Stimulated activated CD4-positive, alpha-beta T cell treated with anti-CD3 and anti-CD28 coated beads, Interleukin-4, amount 100 ng/mL, for 24 hours (primary cell): ENCODE measurements at places on chromosomes 5 and 9.

GRCh38 chr5:134625559-134625958 lies 7.1 kb downstream of the SAR1B start:
- no peak for DNase-seq

- peak; percentile 89 for DNase-seq
These were observed 3.5 kb upstream of the PDLIM7 start for GRCh38 chr5:177500685-177501522.

DNA sequence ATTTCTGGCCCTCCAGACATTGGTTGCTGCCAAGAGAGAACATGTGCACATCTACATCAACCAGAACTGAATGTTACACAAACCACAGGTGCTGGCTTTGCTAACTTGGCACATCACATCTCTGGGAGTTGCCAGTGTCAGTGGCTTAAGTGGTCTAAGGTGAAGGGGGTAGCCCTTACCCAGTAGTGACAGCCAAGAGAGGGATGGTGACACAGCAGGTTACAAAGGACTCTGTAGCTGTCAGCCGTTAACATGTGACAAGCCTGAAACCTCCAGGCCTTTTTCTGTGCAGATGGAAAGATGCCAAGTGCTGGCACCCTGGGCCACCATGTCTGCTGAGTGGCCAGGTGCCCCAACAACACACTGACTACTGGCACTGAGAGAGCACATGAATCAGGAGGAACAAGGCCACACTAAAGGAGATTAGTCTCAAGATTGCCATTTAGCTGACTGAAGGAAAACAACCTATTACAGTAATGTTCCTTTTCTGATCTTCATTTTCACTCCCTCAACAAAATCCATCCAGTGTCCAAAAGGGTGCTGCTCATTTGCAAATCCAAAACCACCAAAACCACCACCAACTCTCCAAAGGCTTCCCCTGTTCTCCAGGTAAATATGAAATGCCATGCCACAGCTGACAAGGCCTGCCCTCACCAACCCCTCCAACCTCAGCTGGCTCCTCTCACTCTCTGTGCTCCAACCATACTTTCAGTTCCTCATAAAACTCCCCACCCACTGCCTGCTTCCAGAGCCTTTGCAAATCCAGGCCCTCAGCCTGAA lies 20.2 kb downstream of the SIL1 start:
- no peak for DNase-seq

- DNase-seq: no peak
These were observed 192.7 kb downstream of the FANCC start for GRCh38 chr9:95124582-95125367.

- DNase-seq: no peak
These were observed 33.3 kb downstream of the NKX2-5 start for GRCh38 chr5:173201636-173202265.

DNA sequence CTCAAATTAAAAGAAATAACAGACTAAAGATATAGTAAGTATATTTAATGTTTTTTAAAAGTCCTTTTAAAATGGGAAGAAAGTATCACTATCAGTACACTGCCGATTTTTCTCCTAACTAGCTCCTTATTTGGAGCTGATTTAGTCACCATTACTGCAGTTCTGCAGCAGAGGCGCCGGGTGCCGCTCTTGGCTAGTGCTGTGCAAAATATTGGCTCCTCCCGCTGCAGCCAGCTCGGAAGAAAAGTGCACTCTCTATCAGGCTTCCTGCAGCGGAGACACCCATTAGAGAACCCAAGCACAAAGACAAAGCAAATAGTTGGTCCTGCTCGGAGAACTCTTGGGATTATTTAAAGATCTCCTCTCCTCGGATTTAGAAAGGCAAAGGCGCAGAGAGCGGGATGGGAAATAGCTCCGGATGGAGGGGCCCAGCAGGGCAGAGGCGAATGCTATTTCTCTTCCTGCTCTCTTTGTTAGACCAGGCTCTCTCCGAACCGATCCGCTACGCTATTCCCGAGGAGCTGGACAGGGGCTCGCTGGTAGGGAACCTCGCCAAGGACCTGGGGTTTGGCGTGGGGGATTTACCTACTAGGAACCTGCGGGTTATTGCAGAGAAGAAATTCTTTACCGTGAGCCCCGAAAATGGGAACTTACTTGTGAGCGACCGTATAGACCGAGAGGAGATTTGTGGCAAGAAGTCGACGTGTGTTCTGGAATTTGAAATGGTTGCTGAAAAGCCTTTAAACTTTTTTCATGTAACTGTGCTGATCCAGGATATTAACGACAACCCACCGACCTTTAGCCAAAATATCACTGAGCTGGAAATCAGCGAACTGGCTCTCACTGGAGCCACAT lies at the start of gene PCDHGB3:
PCDHGB3 (plus strand) TSS at position 249 of the 855 bp plus-strand sequence; CDS start at position 402, 153 bp downstream.
- DNase-seq: no peak

DNA sequence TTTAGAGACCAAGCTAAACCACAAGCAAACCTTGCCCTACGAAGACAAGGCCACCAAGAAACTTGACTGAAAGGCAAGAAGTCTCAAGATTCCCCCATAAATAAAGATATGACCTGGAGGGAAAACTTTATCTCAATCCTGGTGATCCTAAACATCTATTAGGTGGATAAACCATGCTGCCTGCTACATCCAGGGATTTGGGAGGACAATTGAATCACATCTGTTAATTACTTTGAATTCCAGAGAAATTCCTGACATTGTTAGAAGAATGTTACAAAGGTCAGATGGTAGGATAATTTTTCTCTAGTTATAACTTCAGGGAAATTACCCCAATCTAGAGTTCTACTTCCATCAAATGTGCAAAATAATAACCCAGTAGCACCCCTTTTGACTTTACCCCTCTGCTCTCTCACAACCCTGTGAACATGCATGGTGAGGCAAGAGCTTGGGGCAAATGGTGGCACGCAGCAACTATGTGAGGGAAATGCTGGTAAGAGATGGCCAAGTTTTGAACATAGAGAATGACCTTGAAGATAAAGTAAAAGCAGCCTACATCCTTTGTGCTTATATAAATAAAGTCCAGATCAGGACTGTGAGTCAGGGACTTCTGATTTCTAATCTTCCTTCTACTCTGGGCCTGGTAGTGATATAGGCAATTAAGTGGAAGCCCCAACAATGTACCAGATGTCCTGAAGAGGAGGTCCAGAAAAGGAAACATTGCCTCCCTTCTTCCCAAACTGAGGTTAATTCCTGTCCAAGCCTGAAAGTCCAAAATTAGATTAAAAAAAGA lies 57.1 kb upstream of the PTGER4 start:
- no peak for DNase-seq

DNA sequence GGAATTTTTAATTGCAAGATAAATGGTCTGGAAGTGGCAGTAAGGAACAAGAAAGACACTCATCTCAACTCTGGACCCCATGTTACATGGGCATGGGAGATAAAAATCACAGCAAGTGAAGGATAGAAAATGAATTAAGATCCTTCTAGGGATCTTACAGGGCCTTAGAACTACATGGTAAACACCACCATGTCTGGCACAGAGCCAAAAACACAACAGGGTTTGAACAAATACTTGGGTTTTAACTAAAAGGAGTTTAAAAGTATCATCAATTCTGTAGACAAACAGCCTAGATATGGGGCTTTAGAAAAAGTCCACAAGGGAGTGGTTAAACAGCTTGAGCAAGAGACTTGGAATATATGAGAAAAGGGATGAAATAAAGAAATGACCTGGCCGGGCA lies 366.4 kb downstream of the ARL15 start:
- DNase-seq: no peak

DNA sequence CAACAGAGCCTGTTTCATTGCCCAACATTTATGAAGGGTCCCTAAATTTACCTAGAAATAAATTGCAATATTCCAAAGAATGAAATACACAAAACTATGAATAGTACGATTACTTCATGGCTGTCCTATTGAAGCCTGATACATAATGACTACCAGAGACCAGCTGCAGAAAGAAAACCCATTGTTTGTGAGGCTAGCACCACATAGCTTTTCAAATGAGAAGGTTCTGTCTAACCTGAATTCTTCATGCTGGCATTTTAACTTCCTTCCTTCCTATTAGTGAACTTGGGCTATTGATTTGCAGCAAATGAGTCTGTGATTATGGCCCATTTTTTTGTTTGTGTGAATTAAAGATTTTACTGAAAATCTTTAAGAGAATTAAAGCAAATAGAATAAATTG lies 47.3 kb downstream of the MEGF10 start:
- DNase-seq: no peak

DNA sequence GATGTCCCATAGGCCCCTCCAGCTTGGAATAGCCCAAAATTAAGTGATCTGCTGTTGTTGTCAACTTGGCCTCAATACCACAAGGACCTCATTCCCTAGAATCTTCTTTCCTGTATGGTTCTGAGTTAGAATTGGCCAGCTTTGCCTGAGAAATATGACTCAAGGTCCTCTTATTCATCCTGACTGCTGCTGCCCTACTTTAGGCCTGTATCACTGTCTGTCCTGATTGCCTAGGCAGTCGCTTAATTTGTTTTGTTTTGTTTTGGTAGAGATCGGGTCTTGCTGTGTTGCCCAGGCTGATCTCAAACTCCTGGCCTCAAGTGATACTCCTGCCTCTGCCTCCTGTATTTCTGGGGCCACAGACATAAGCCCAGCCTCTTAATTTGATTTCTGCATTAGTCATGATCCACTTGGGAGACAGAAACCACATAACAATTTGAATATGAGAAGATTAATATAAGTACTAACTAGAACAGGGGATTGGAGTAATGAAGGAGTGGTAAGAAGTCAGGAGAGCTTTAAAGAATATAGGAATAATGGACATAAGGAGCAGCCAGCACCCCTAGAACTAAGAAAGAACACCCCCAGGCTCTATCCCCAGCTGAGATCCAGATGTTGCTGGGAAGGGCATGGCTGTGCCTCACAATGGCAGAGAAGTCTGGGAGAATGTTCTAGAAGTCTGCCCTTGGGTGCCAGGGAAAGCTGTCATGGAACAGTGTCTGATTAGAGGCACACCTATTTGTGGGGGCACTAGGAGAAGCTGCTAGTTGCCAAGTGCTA lies 4.6 kb downstream of the TEX53 start:
- DNase-seq: no peak

DNA sequence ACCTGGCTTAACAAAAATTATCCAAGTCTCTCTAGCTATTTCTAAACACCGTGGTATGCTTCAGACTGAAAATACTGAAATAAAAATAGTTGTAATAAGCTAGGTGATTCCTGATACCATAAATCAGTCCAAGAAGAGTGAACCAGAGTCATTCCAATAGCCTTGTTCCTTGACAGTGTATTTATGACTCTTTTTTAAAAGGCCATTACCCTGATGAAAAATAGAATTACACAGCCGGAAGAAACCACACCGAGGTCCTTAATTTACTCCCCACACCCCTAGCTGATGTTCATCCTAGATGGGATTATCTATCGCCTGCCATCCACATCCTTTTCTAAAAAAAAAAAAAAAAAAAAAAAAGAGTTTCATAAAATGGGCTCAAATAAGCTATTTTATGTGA lies 457.6 kb upstream of the GRAMD2B start:
- DNase-seq: no peak

GRCh38 chr5:28009576-28009975 lies 971.2 kb upstream of the CDH9 start:
- no peak for DNase-seq

DNA sequence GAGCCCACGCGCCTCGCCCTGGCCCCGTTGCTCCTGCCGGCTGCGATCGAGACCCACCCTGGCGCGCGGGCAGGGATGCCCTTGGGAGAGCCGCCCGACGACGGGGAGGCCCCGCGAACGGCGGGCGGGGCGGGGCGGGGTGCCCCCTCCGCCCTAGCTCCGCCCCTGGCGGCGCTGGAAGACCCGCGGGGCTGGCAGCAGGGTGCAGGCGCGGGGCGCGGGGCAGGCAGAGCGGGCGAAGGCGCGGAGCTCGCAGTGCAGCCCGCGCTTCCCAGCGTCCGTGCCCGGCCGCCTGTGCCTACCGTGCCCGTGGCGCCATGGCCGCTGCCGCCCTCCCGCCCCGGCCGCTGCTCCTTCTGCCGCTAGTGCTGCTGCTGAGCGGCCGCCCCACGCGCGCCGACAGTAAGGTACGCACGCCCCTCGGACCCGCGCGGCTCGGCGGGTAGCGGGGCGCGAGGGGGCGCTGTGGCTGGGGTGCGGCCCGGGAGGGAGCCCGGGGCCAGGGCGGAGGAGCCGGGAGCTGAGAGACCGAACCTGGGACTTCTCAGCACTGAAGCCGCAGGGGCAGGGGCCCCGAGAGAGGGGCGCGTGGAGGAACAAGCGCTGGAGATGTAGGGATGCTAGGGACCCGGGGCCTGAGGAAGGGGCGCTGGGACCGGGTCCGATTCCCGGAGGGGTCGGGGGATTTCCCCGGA lies at the start of gene OLFML2A:
OLFML2A (plus strand) TSS at position 180 of the 695 bp plus-strand sequence; CDS start at position 318, 138 bp downstream.
- peak; percentile 10 for DNase-seq

DNA sequence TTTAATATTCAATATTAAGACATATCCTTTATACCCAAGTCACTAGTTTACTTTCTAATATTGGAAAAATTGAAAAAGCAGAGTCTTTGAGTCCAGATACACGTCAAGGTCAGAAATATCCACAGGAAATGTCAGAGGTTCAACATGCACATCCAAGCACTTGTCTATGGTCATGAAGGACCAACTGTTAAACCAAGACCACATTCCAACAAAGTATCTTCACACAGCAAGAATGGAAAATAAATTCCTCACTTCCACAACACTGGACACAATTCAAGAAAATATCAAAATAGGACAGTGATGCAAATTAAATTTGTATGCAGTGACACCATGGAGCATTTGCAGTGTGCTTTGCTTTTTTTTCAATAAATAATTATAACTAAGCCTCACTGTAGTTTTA lies 142.5 kb downstream of the GABRB2 start:
- DNase-seq: no peak

- DNase-seq: no peak
These were observed 13.9 kb downstream of the TGFBI start for GRCh38 chr5:136042665-136043121.

DNA sequence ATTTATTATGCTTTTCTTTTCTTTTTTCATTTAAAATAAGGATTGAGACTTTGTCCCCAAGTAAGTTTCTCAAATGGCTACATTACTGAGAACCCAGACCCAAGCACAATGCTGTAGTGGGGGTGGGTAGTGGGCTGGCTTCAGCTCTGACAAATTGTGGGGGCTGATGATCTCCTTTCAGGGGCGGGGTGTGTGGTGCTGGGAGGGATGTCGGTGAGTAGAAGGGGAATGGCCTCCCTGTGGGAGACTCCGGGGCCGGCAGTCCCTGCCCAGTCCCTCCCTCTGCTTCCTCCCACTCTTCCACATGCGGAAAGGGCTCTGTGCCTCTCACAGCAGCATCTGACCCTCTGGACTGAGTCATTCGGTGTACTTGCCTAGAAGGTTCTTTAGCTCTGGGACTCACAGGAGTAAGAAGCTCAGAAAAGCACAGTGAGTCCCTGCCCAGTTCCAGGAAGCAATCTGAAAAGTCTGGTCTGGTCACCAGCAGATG lies 14.3 kb downstream of the CD180 start:
- no peak for DNase-seq

DNA sequence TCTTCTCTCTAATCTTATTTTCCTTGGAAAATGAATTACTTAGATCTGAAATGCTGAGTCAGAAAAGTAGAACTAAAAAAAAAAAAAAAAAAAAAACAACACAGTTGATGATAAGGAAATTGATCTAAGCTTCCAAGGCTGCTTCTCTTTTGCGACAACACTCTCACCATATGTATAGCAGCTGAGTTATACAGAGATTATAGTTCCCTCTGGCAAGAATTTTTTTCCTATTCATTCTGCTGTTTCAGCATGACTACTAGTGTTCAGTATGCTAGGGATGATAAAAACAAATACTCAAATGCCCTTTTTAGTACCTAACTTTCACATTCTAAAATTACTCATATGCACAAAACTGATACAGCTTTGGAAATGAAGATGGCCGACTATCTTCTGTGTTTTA lies 267.3 kb downstream of the MLLT3 start:
- no peak for DNase-seq

- DNase-seq: no peak
These were observed 203.3 kb upstream of the DMRT1 start for GRCh38 chr9:638152-638551.
